ENCODE measurements at places on chromosomes 12 and 14.

DNA sequence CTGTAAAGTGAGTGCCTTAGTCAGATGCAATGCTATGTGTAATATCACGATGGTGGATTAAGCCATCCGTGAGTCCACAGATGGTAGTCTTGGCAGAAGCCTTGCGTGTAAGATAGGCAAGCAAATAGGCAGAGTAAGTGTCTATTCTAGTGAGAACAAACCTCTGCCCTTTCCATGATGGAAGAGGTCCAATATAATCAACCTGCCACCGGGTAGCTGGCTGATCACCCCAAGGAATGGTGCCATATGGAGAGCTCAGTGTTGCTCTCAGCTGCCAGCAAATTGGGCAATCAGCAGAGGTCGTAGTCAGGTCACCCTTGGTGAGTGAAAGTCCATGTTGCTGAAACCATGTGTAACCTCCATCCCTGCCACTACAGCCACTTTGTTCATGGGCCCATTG lies 371.2 kb upstream of the LRFN5 start:
- no peak for DNase-seq

GRCh38 chr14:85813040-85813439 lies 283.1 kb downstream of the FLRT2 start:
- no peak for DNase-seq

- no peak for DNase-seq
These were observed 901 bp upstream of the NFKBIA start for GRCh38 chr14:35405304-35405996.

DNA sequence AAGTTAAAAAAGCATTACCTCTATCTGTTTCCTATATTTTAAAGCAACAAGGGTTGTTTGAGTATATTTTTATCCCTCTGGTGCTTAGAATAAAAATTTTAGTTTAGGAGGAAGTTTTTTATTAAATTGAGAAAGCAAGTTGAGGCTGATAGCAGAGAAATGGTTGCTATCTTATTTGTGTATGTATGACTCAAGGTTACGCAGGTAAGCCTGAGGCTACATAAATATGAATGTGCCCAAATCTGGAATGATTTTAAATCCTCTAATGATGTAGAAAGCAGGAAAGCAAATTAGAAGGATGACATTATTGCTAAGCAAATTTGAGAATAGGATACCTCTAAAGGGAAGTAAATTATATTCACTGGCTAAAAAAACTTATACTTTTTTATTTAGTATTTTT lies 109.8 kb downstream of the ACSS3 start:
- no peak for DNase-seq

- no peak for DNase-seq
These were observed 126.7 kb upstream of the BTG1 start for GRCh38 chr12:92272061-92272964.

- no peak for DNase-seq
These were observed 10.0 kb downstream of the SBNO1 start for GRCh38 chr12:123354600-123354999.

DNA sequence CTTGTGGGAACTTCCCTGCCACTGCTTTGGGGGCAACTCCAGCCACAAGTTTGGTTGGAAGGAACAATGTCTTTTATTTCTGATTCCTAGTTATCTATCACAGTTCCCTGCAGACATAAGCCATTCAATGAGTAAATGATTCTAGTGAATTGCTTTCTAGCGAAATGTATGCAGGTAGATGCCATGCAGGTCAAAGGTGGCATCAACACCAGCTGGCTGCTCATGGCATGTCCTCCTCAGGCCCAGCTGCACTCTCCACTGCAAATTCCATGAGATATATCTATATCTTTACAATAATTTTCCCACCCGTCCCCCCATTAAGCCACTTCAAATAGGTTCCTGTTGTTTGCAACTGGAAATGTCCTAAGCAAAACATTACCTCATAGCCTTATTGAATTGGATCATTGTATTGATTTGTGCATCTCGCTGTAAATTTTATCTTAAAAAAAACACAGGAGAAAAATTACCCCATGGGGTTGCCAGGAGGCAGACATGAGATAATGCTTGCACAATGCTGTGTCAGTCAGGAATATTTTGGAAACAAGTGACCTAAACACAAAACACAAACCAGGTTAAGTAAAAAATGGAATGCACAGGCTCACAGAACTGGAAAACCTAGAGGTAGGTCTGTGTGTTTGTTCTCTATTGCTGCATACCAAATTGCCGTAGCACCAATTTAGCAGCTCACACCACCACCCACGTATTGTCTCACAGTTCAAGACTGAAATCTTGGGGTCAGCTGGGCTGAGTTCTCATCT lies 32.8 kb upstream of the TXNRD1 start:
- DNase-seq: no peak

DNA sequence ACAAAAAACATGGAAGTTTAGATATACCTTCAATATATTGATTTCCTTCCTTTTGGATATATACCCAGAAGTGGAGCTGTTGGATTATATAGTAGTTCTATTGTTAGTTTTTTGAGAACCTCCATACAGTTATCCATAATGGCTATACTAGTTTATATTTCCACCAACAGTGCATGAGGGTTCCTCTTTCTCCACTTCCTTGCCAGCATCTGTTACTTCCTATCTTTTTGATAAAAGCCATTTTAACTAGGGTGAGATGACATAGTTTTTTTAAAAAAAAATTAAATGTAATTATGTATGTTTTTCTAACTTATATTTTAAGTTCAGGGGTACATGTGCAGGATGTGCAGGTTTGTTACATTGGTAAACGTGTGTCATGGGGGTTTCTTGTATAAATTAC lies 10.0 kb upstream of the SLC38A4 start:
- no peak for DNase-seq

DNA sequence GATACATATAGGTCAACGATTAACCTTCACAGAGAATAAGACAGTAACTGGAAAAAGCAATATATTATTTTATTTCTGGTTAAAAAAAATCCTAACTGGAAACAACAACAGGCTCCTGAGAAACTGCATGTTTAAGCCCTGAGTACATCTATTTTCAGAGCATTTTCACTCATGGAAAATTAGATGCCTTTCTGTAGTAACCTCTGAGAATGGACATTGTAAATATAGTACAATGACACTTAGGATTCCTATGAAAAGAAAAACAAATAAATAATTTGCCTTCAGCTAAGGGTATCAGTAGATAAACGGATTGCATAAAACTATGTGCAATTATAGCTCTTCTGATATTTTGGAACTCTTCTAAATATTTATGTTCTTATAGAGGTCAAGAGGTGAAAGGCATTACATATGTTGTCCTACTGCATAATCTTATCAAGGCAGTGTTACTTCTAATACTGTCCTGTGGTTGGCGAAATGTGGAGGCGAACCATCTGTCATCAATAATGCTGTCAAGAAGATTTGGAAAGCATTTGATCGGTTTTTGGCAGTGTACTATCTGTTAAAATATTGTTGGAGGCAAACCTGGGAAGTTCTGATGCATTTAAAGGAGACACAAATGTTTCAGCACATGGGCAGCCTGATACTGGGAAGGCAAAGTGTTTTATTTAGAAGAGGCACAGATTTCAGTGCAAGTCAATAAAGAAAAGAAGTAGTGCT lies 381.8 kb downstream of the BTG1 start:
- no peak for DNase-seq

GRCh38 chr12:79067977-79068376 lies 203.4 kb downstream of the SYT1 start:
- no peak for DNase-seq

Measured in activated naive CD4-positive, alpha-beta T cell treated with anti-CD3 and anti-CD28 coated beads, Interleukin-2, amount 50 U/mL, for 16 hours (primary cell).